ENCODE measurements at places on chromosomes 1 and 21. TPM values are rescaled to one million over a fixed set of nuclear protein-coding genes. Genes with fewer than 3 reads are reported as not detected.

The OR2T29 gene
- total RNA-seq = not detected

The PARP1 gene
- total RNA-seq = 38.6 TPM

The PGLYRP4 gene
- not detected for total RNA-seq

The ZBTB37 gene
- 8.8 TPM for total RNA-seq

The TRIM67 gene
- not detected for total RNA-seq

The GPR37L1 gene
- total RNA-seq = not detected

The TENT5C gene
- 146 TPM for total RNA-seq

The G0S2 gene
- 1.4 TPM for total RNA-seq

The ASAP3 gene
- 1.0 TPM for total RNA-seq

The FNBP1L gene
- total RNA-seq = 0.31 TPM

The CD164L2 gene
- not detected for total RNA-seq

The TFF2 gene
- total RNA-seq = not detected

The SWT1 gene
- 3.0 TPM for total RNA-seq

The SLC35F3 gene
- not detected for total RNA-seq

The SPRR5 gene
- not detected for total RNA-seq

The TMEM240 gene
- 1.3 TPM for total RNA-seq

The TAS1R3 gene
- 0.73 TPM for total RNA-seq

The OR2T33 gene
- total RNA-seq = not detected

The B3GALT5 gene
- not detected for total RNA-seq

The SH2D5 gene
- not detected for total RNA-seq

The NEK2 gene
- 0.35 TPM for total RNA-seq

The GJC2 gene
- total RNA-seq = 5.9 TPM

The FYB2 gene
- not detected for total RNA-seq

The TGFB2 gene
- total RNA-seq = not detected

The TNFSF4 gene
- 0.36 TPM for total RNA-seq

The CFHR2 gene
- not detected for total RNA-seq

All from CD8-positive, alpha-beta T cell (primary cell).